ENCODE measurements at places on chromosomes 13 and 19.

DNA sequence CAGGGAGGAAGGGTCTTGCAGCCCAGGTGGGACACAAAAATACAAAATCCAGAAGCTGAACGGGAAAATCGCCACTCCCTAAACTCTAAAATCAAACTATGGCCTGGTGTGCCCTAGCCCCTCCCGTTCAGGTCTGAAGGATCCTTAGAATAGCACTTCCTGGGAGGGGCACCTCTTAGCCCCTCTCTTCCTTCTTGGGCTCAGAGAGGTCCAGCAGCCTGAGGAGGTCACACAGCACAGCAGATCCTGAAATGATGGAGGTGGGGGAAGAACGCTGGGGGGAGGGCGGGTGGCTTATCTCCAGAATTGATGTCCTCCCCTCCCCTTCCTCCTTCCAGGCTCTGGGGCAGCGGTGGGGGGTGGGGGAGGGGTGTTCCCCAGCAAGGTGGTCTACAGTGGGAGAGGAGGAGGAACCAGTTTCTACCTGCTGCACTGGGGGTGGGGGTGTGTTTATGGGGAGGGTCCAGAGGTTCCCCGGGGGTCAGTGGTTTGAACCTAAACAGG lies 1.9 kb downstream of the DIRAS1 start:
- no peak for DNase-seq

- no peak for DNase-seq
These were observed 9.8 kb downstream of the KBTBD6 start for GRCh38 chr13:41122838-41123237.

DNA sequence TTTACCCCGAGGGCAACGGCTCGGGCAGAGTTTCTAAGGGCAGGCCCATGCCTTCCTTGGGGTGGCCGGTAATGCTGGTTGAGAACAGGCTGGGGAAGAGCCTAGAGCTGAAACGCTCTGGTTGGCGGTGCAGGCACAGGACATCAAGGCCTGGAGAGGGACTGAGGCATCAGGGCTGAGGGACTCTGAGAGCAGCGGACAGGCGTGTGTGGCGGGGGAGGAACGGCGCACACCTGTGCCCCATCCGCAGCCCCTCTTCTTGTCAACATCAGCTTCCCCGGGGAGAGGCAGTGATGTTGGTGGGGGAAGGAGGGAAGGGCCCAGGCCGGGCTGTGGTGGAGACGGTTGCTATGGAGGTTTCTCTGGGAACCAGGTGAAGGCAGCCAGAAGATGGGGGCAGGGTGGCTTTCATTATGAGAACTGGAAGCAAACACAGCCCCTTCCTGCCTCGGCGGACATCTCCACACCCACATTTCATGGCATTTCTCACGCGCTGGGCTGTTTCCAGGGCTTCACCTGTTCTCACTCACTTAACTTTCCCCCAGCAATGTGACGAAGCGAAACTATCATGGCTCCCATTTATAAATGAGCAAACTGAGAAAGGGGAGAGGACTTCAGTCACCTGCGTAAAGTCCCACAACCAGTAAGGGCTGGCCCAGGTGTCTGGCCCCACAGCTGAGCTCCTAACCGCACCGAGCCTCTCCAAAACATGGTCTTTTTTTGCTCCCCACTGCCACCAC lies 8.2 kb upstream of the ATF5 start:
- DNase-seq, result peak; percentile 13

DNA sequence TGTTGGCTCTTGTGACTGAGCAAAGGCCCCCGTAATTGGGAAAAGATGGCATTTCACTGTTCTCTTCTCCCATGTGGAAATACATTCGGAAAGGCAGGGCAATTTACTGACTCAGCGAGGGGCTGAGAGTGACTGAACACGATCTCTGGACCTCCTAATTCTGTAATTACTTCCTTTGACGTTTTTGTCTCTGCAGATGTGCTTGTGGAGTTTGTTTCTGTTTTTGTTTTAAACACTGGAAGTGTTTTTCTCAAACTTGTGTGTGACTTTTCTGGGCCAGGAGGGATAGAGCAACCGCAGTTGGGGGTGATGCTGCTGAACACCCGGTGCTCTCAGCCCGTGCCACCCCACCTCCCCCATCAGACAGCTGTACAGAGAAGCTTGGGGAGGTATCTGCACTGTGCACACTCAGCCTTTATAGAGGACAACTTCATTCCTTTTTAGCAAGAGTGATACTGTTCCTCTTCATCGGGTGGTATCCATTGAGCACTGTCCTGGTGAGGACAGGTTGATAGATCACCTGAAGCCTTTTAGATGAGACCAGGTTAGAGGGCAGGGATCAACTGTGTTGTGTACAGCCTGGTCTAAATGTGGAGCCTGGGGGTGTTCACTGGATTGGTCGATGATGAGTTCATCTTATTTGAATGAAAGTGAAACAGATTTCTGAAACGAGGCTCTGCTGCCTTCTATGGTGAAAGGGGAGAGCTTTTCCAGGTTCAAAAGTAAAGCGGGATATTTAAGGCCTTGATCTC lies 117.4 kb downstream of the ESD start:
- no peak for DNase-seq

DNA sequence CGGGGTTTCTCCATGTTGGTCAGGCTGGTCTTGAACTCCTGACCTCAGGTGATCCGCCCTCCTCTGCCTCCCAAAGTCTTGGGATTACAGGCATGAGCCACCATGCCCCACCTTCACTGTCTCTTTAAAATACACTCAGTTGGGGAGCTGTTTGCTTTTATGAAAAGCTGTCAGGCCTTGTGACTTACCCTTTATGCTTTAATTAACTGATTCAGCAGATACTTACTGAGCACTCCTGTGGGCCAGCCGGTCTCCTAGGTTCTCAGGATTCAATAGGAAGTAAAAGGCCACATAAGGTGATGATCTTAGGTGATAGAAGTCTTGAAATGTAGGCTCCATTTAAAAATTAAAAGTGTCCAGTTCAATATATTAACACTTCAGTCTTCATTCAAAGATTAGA lies 7.5 kb downstream of the UBAC2 start:
- no peak for DNase-seq

- no peak for DNase-seq
These were observed 67.7 kb upstream of the SERP2 start for GRCh38 chr13:44305917-44306370.

- DNase-seq, result no peak
These were observed 594.2 kb downstream of the KCTD12 start for GRCh38 chr13:76292031-76292430.

DNA sequence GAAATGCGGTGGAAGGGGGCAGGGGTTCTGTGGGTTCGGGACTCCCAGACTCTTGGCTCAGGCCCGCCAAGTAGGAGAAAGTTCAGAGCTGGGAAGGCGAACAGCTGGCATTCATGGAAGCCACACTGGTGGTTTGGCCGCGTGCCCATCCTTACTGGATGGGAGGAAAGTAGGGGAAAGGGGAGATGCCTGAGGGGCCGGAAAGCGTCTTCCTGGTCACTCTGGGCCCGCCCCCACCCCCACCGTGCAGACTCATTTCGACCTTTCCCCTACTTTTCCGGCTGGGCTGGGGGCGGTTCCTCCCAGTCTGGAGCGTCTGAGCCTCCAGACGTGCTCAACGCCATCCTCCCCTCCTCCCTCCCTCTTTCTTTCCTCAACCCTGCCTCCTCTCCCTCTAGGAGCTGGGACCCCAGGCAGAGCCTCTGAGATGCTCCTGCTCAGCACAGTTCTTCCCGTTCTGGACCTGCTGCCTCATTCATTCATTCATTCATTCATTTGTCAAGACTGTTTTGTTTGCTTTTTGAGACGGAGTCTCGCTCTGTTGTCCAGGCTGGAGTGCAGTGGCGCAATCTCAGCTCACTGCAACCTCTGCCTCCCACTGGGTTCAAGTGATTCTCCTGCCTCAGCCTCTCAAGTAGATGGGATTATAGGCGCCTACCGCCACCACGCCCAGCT lies 3.5 kb downstream of the ANGPTL4 start:
- no peak for DNase-seq

- DNase-seq, result no peak
These were observed 149.8 kb upstream of the SLITRK1 start for GRCh38 chr13:84032116-84032515.

- no peak for DNase-seq
These were observed 20.7 kb downstream of the RFC3 start for GRCh38 chr13:33838647-33839046.

- no peak for DNase-seq
These were observed 22.4 kb upstream of the C13orf46 start for GRCh38 chr13:113996081-113996911.

GRCh38 chr13:38951525-38952313 lies 38.9 kb downstream of the STOML3 start:
- no peak for DNase-seq

GRCh38 chr13:24172071-24172470 lies 11.6 kb downstream of the SPATA13 start:
- DNase-seq, result no peak

DNA sequence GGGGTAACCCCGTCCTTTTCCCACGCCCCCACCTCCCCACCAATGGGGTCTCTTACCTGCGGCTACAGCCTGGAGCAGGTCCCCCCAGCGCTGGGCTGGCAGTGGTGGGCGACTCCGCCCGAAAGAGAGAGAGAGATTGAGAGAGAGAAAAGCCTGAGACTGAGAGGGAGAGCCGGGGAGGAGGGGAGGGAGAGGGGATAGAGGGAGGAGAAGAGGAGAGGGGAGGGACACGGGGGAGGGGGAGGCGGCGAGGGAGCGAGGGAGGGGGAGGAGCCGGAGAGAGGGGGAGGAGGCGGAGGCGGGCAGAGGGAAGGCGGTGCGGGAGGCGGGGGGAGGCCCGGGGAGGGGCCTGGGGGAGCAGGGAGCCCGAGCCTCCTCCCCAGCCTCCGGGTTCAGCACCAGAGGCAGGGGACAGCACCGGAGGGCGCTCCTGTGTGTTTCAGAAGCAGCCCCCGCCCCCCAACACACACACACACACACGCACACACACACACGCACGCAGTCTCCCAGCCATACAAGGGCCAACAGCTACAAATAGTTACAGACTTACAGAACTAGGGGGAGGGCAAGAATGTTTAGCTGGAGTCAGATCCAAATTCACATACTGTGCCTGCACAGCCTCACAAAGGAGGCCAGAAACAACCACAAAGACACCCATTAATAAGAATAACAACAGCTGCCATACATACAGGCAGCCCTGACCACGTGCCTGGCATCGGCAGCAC lies at the start of gene SLC8A2:
Gene SLC8A2 (minus strand): TSS at position 161 of the 725 bp plus-strand sequence. CDS start 5,490 bp downstream, outside the sequence.
- DNase-seq, result no peak

DNA sequence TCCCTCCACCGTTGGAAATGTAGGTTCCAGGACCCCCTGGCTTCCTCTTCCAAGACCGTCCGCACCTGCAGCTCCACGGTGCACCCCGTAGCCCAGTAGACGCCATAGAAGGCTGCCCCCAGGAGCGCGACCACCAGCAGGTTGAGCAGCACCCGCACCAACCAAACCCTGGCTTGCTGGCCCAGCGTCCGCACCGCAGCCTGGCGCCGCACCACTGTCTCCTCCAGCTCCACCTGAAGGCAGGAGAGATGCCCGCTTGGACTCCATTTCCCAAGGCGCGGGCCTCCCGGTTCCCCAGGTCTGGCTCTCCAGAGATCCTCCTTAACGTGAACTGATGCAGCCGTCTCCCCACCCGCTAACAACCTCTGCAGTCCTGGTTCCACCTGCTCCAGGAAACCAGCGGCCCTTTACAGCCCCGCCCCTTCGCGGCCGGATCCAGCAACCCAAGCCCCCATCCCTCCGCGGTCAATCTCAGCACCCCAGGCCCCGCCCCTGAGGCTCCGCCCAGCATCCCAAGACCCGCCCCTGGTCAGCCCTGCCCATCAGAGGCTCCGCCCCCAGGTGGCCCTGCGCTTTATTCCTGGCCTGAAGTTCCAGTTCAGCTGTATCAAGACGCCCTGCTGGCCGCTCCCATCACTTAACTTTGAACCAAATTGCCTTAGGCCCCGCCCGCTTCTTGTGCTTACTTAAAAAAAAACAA lies 5.0 kb upstream of the LENG1 start:
- DNase-seq, result peak; percentile 57

- no peak for DNase-seq
These were observed 3.5 kb downstream of the LYPD5 start for GRCh38 chr19:43798546-43799409.

DNA sequence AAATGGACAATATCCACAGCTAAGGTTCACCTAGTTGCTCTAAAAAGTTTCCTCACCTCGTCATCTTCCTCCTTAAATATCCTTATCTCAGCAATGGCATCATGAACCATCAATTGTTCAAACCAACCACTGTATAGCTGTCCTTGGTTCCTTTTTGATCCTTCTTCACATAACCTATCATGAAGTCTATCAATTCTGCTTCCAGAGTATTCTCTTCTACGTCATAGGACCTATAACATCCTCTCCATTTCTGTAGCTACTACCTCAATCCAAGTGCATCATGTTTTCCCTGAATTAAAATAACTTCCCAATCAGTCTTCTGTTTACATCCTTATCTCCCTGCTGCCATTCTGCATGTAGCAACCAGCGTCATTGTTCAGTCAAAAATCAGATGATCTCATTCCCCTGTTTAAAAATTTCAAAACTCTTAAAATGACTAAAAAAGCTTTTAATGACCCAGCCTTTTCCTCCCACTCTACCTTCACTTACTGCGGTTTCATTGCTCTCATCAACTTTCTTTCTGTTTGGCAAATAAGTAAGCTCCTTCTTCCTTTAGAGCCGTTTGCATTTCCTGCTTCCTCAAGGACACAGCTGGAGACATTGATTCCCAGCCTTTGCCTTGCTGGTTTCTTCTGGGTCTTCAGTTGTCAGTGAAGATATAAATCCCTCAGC lies 223.9 kb upstream of the MIR17HG start:
- no peak for DNase-seq

DNA sequence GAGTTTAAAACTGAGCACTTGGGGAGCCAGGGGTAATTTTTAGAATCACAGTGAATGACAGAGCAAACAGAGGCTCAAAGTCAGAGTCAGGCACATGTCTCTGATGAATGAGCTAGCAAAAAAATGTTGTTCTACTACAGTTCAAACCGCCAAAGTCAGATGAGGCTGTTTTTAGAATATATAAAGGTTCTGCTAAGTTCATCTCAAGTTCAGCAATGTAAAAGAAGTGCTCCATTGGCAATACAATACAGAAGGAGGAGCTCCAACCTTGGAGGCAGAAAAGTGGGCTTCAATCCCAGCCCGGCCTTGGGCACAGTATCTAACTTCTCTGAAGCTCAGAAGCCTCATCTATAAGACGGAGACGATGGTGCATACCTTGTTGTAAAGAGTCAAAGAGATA lies 70.1 kb upstream of the IPO5 start:
- DNase-seq, result no peak

GRCh38 chr19:42436006-42436405 lies 6.7 kb downstream of the CXCL17 start:
- DNase-seq, result no peak

DNA sequence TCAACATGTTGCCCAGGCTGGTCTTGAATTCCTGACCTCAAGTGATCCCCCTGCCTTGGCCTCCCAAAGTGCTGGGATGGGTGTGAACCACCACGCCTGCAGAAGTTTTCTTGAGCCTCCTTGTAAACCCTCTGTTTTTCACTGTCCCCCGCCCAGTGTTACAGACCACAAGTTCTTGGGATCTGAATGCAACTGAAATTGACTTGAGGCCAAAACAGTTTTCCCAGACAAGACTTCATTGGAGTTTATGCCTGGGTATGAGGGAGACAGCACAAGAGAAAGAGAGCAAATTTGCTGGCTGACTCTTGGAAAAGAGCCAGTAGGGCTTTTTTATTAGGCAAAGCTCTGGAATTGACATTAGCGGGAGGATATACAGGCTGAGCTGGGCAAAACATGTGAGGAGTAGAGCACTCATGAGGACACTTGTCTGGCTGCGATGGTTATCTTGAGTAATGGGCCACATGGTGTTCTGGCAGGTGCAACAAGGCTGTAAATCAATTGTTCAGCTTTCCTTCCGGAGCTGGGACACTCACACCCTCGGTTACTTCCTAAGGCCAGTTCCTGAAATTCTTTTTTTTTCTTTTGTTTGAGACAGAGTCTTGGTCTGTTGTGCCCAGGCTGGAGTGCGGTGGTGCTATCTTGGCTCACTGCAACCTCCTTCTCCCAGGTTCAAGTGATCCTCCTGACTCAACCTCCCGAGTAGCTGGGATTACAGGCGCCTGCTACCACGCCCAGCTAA lies 12.7 kb upstream of the HNRNPL start:
- peak; percentile 82 for DNase-seq

All from NCI-H187 (cell line).